Cerebellar nuclear complex (tissue), 1 donor: ENCODE measurements at places on chromosomes 13 and 19.

GRCh38 chr13:113928685-113929627, 44.9 kb downstream of the C13orf46 start:
- DNase-seq = no peak

DNA sequence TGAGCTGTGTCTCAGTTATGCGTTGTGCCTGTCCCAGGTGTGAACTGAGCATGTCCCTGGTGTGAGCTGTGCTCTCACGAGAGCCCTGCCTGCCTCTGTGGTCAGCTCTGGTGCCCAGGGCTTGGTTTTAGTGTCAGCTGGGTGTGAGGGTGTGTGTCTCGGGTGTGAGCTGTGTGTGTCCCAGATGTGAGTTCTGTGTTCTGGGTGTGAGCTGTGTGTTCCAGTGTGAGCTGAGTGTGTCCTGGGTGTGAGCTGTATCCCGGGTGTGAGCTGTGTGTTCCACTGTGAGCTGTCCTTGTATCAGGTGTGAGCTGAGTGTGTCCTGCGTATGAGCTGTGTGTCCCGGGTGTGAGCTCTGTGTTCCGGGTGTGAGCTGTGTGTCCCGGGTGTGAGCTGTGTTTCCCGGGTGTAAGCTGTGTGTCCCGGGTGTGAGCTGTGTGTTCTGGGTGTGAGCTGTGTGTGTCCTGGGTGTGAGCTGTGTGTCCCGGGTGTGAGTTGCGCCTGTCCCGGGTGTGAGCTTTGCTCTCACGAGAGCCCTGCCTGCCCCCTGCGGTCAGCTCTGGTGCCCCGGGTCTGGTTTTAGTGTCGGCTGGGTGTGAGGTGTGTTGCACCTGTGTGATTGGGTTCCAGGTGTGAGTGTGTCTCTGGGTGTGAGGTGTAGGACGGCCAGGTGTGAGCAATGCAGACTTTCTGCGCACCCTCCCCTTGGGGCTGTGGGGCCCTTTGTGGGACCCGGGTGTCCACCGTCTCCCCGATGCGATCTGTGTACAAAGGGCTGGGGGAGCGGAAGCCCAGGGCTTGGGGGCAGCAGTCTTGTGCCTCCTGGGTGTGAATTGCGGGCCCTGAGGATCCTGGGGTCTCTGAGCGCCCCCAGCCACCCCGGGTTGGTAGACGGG, 7.1 kb upstream of the PEAK3 start:
- DNase-seq = no peak

GRCh38 chr19:6393983-6394412, 1.0 kb upstream of the GTF2F1 start:
- no peak for DNase-seq

DNA sequence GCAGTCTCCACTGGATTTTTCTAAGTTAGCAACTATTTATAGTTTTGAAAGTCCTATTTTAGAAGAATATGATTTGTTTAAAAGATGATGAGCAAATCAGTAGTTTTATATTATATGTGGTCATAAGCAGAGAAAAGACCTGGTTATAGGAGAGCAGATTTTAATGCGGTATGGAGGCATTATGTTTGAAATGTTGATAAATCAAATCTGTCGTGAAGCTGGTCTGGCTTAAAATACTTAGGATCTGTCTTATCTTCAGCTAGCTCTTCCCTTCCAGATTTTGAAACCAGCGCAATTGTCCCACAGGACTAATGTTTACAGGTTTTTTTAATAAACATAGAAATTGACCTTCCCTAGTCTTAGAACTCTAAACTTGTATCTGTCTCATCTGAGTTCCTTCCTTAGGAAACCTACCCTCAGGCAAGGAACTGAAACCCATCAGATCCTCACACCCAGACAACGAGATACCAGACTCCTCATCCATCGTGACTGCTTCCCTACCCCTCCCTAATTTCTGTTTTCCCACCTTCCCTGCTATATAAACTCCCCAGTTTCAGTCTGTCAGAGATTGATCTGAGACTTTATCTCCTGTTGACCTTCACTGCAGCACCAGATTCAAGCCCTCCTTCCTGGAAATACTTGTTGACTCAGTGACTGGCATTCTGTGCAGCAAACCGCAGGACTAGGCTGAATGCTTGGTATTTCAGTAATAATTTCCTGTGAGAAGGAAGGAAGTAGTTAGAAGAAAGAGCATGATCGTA, 37.8 kb upstream of the CXCL17 start:
- DNase-seq = no peak

DNA sequence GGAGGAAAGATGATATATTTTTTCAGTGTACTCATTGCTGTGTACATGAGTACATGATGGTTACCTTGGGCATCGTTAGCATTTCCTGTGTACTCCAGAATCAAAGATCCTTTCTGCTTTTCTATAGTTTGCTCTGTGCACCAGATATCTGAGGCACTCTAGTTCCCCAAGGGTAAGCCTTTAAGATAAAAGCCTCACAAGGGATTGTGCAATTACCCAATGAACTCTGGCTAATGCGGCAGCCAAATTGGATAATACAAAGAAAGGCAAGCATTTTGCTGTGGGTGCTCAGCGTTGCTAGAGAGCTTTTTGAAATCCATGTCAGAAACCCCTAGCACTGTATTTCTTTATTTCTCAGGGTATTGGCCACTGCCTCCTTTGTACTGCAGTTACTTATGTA, 2.9 kb downstream of the CYSLTR2 start:
- no peak for DNase-seq

GRCh38 chr19:47797996-47798903, 6.1 kb downstream of the TPRX1 start:
- DNase-seq = no peak

GRCh38 chr13:40254394-40254793, 412.0 kb downstream of the FOXO1 start:
- DNase-seq = no peak

DNA sequence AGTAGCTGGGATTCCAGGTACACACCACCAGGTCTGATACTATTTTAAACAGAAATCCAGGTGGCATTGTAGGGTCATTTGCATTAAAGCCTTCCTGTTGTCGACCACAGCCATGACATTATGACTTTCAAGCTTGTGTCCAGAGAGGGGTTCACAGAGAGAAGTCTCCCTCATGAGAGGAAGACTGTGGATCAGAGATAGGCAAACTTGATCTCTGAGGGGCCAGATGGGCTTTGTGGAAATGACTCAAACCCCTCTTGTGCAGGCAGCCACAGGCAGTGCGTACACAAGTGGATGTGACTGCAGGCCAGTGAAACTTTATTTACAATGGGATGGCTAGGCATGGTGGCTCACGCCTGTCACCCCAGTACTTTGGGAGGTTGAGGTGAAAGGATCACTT, 27.8 kb upstream of the F2RL3 start:
- DNase-seq = no peak

DNA sequence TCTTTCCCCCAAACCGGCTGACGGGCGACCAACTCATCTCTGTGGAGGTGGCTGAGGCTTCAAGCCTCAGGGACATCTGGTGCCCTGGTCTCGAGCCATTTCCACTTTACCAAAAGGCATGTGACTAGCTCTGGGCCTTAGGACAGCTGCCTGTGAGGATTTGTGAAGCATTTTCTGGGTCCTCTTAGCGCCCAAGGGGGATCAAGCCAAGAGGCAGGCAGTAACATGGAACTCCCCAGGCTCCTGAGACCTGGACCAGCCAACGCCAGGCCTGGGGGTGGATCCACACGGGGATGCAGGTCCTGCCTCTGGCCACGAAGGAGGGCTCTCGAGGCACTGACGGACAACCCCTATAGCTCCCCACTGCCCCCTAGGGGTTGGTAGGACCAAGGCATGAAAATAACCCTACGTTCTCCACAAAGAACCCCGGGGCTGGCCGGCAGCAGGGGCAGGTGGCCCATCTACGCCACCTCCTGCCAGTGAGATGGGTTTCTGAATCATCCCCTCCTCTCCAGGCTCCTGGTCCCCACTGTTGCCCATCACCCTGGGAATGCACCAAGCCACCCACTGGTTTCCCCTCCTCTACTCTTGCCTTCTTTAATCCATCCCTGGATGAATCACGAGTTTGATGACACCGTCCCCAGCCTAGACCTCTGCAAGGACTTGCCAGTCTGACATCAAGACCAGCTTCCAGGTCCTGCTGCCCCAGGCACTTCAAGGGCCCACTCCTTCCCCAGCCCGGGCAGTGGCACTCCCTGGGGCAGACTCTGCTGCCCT, 7.0 kb upstream of the MYDGF start:
- DNase-seq = no peak

GRCh38 chr19:52722062-52723003, 12.5 kb downstream of the ZNF611 start:
- no peak for DNase-seq

- no peak for DNase-seq
Observed at GRCh38 chr13:27041341-27041740, 130.3 kb downstream of the USP12 start.
